Body of pancreas (tissue), 4 donors: ENCODE measurements at places on chromosomes 12 and 14.
A peak's percentile ranks its signal among the peaks of the same experiment; 100 is the strongest.

DNA sequence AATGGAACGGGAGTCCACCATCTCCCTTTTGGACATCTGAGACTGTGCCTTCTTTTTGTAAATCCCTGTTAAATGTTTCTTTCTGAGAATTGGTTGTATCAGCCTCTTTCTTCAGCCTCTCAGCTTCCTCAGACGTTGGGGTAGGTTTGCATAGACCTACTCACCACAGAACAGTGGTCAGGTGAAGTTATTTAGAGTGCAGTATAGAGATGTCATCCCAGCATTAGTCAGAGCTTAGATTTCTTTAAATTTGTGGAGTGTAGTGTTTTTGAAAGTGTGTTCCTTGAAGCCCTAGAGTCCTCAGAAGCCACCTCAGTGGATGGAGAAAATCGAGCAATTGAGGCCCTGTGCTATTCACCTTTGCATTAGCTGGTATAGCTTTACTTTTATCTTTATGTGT is 8.9 kb upstream of the EEA1 start:
- DNase-seq = no peak

DNA sequence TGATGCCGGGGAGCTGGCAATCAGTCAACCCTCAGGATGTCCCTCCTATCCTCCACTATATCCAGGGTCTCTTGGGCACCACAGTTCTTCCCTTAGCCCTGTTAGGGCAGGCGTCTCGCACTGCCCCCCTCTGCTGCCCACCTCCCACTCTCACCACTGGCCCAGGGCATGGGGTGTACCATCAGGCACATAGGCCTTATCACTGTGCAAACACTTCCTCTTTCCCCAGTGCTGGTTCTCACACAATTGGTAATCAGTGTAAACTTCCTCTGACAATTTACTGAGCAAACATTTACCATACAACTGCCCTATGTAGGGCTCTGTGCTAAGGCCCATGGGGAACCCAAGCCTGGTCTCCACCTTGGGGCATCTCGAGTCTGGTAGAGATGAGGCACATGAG is 20.1 kb upstream of the TMED10 start:
- DNase-seq = peak; percentile 67

DNA sequence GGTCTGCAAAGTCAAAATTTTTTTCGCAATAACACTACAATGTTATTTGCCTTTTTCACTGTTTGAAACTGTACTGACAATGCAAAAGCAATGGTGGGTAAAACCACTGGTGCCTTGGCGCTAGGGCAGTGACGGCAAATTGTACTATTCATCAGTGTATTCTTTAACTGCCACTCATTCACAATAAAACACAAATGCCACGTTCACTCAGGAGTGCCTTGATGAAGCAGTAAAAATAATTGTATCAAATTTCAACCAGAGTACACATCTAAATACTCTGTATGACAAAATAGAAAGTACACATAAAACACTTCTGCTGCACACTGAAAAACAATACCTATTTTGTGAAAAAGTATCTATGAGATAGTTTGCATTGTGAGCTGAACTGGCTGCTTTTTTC is 17.8 kb downstream of the DCAF5 start:
- DNase-seq = no peak

- no peak for DNase-seq
These were observed 24.5 kb downstream of the SLC16A7 start for GRCh38 chr12:59620326-59620725.
